Lung (tissue), 17 donors: ENCODE measurements at places on chromosomes 11 and 22. TPM values are rescaled to one million over a fixed set of nuclear protein-coding genes. Genes with fewer than 3 reads are reported as not detected.

GRCh38 chr11:40029391-40029790, 1430.1 kb downstream of the LRRC4C start:
- H3K4me3 ChIP-seq, result no peak overlapping the region
- no peaks in the 10 kb centered on the region for H3K4me1 ChIP-seq
- no peak overlapping the region for H3K27ac ChIP-seq
- H3K36me3 ChIP-seq, result no peaks in the 10 kb centered on the region
- H3K27me3 ChIP-seq, result no peaks in the 10 kb centered on the region

GRCh38 chr11:64339754-64340408, at the start of gene CCDC88B:
Gene CCDC88B (plus strand): TSS chr11:64340204. CDS start chr11:64340267, 63 bp downstream.
- no peak within 1 kb of the TSS for H3K4me3 ChIP-seq
- H3K36me3 ChIP-seq, result no peaks in the 10 kb centered on the region
- H3K27ac ChIP-seq, result no peak within 1 kb of the TSS

- peaks cover 26% of the 10 kb centered on the region for H3K4me1 ChIP-seq
- no peaks in the 10 kb centered on the region for H3K27me3 ChIP-seq
- no peak for DNase-seq
- H3K36me3 ChIP-seq, result no peaks in the 10 kb centered on the region
- no peak overlapping the region for H3K27ac ChIP-seq
- H3K4me3 ChIP-seq, result no peak overlapping the region
These were observed 4.2 kb downstream of the UBE2L3 start for GRCh38 chr22:21571679-21572078.

Gene CNTF
- 0.28 TPM for polyA plus RNA-seq

Gene DLG2
- 0.32 TPM for polyA plus RNA-seq

Gene NAALAD2
- polyA plus RNA-seq, result 0.14 TPM

DNA sequence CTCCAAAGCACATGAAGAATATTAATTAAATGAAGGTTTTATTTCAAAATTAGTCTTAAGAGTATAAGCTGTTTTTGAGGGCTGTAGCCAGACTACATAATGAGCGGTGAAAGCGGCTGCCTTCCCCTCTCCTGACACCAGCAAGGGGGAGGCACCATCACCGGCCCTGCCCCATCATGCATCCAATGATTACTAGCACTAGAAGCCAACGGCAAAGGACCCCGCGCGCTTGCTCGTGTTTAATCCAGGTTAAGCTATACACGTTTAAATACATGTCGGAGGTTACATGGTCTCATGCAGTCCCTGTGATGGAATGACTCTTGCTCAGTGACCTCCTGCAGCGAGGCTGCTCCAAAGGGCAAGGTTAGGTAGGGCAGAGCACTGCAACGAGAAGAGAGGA, 50.3 kb downstream of the FEZ1 start:
- H3K36me3 ChIP-seq, result no peaks in the 10 kb centered on the region
- no peak for DNase-seq
- H3K4me3 ChIP-seq, result no peak overlapping the region

DNA sequence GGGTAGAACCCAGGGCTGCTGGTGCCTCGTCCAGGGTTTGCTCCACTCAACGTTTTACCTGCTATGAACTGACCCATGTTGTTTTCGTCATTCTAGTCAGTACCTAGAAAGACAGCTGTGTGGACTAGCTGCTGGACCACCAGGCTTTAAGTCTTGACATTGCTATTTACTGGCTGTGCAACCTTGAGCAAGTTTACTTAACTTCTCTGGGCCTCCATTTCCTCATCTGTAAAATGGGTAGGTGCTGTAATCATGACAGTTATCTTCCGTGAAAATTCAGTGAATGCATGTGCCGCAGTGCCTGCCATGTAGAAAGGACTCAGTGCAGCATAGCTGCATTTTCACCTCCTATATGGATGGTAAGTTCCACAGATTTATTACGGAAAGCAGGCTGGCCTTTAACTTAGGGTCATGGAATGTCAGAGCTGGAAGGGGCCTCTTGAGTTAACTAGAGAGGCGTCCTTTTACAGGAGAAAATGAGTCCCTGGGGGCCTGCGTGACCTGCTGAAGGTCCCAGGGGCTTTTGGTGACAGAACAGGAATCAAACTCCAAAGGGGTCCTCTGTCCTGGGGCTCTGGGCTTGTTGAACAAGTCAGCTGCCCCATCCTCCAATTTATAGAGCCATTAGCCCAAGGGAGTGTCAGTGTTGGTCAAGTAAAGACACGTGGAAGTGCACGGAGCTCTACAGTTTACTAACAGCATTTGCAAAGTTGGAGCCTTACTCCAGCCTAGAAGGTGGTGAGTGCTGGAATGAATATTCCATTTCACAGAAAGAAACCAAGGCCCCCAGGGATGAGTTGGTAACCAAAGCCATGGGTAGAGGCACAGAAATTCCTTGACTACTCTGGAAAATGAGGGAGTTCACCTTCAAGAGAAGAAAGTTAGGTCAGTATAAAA, 12.0 kb upstream of the MALAT1 start:
- peaks cover 40% of the 10 kb centered on the region for H3K4me1 ChIP-seq
- H3K36me3 ChIP-seq, result no peaks in the 10 kb centered on the region
- no peak overlapping the region for H3K4me3 ChIP-seq
- peak overlapping the region; percentile 96 for H3K27ac ChIP-seq
- no peaks in the 10 kb centered on the region for H3K27me3 ChIP-seq
- DNase-seq, result no peak

DNA sequence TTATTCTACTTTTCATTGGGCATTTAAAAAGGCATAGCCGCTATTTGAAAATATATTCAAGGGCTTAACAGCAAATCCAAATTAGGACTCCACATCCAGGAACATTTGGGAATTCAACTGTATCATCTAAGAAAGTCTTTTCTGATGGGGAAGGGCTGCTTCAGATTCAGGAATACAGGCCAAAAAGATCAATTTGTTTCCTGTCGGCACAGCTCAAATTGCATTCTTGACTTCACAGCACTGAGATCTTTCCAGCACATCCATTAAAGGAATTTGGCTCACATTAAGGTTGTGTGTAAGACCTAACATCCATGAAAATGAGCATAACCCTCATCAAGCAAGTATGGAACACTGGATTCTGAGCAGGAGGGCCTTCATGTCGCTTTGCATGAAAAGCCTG, 1169.5 kb upstream of the CCDC90B start:
- H3K36me3 ChIP-seq, result no peaks in the 10 kb centered on the region
- H3K27ac ChIP-seq, result no peak overlapping the region
- no peak for DNase-seq
- H3K27me3 ChIP-seq, result no peaks in the 10 kb centered on the region

DNA sequence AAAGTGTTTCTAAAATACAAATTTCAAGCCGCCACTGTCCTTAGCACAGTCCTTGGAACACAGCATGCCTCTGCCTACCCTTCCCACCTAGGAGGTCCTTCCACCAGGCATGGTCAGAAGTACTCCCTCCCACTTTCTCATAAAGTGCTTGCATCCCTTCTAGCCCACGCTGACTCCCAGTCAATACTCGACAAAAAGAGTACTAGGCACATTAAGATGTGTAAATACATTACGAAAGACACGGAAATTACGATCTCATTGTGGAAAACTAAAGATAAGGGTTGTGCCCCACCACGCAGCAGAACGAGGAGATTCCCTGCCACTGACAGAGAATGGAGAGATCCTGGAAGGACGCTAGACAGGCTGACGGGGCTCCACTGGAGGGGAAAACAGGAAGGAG, 13.5 kb downstream of the CHKA start:
- H3K4me1 ChIP-seq, result peaks cover 8% of the 10 kb centered on the region
- H3K4me3 ChIP-seq, result no peak overlapping the region
- H3K36me3 ChIP-seq, result no peaks in the 10 kb centered on the region
- peak overlapping the region; percentile 20 for H3K27ac ChIP-seq
- DNase-seq, result no peak

DNA sequence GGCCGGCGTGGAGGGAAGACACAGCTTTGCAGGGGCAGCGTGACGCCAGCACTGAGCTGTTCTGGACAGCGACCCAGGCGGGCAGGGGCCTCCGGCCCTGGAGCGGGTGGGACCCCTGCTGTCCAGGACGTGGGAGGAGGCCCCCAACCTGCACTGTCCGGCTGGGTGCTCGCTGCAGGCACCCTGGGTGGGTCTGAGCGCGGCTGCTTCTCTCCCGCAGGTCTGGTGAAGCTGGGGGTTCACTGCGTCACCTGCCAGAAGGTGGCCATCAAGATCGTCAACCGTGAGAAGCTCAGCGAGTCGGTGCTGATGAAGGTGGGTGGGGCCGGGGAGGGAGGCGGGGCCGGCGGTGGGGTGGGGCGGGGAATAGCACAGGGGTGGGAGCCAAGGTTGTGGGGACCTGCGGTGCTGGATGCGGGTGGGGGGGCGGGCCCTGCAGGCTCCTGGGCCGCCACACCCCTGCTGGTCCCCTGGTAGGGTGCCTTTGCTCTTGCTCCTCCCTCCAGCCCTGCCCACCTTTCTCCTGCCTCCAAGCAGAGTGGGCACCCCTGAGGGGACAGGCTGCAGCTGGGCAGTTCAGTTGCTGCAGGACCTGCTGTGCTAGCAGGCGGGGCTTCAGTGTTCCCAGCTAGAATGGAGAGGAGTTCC, 46.2 kb downstream of the BRSK2 start:
- no peak overlapping the region for H3K4me3 ChIP-seq
- no peaks in the 10 kb centered on the region for H3K27me3 ChIP-seq
- DNase-seq, result no peak
- no peaks in the 10 kb centered on the region for H3K36me3 ChIP-seq

Gene CDC45
- 2.1 TPM for polyA plus RNA-seq

Gene SLC22A6
- polyA plus RNA-seq, result not detected

Gene VPREB1
- polyA plus RNA-seq, result 0.11 TPM

DNA sequence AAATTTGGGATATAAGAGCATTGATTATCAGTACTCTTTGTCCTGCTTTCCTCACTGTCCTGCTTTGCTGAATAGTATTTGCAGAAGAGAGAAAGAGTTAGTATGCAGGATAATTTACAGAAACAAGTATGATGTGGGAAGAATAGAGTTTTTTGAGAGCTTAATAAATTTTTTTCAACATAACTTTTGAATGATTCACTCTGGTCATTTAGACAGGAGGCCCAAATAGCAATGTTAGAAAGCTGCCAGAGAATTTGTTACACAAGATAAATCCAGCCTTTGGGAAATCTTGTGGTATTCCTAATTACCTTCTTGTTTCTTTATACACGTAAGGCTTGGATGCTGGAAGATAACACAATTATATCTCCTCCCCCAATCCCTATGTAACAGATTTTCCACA, 484.6 kb downstream of the CNTN5 start:
- H3K27ac ChIP-seq, result no peak overlapping the region
- H3K27me3 ChIP-seq, result no peaks in the 10 kb centered on the region
- no peak for DNase-seq
- H3K36me3 ChIP-seq, result no peaks in the 10 kb centered on the region
- no peaks in the 10 kb centered on the region for H3K4me1 ChIP-seq

GRCh38 chr11:86245369-86246292, 1.1 kb downstream of the EED start:
- DNase-seq, result peak; percentile 52
- no peaks in the 10 kb centered on the region for H3K36me3 ChIP-seq
- no peaks in the 10 kb centered on the region for H3K4me1 ChIP-seq
- H3K27me3 ChIP-seq, result no peaks in the 10 kb centered on the region
- peak overlapping the region; percentile 86 for H3K4me3 ChIP-seq
- H3K27ac ChIP-seq, result peak overlapping the region; percentile 94

- H3K4me1 ChIP-seq, result no peaks in the 10 kb centered on the region
- no peaks in the 10 kb centered on the region for H3K36me3 ChIP-seq
- no peaks in the 10 kb centered on the region for H3K27me3 ChIP-seq
These were observed 95.5 kb downstream of the RRM1 start for GRCh38 chr11:4190098-4190497.

- no peak overlapping the region for H3K27ac ChIP-seq
- peaks cover 6% of the 10 kb centered on the region for H3K4me1 ChIP-seq
- no peaks in the 10 kb centered on the region for H3K36me3 ChIP-seq
- no peaks in the 10 kb centered on the region for H3K27me3 ChIP-seq
- H3K4me3 ChIP-seq, result no peak overlapping the region
- DNase-seq, result no peak
These were observed 18.0 kb downstream of the CNTF start for GRCh38 chr11:58640386-58641023.

DNA sequence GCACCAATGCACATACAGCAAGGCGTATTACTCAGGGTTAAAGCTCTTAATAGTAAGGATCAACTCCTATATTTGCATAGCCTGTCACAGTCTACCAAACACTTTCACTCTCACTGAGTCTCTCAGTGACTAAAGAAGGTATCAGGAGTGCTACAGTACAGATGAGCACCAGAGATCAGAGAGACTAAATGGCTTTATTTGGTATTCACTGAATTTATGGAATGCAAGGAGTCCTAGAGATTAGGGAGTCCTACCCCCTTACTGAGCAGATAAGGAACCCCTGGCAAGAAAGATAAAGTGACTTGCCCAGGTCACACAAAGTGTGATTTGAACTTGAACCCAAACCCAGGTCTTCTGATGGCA, 396.4 kb upstream of the CCDC90B start:
- no peak overlapping the region for H3K27ac ChIP-seq
- H3K27me3 ChIP-seq, result no peaks in the 10 kb centered on the region
- no peak overlapping the region for H3K4me3 ChIP-seq
- DNase-seq, result no peak

DNA sequence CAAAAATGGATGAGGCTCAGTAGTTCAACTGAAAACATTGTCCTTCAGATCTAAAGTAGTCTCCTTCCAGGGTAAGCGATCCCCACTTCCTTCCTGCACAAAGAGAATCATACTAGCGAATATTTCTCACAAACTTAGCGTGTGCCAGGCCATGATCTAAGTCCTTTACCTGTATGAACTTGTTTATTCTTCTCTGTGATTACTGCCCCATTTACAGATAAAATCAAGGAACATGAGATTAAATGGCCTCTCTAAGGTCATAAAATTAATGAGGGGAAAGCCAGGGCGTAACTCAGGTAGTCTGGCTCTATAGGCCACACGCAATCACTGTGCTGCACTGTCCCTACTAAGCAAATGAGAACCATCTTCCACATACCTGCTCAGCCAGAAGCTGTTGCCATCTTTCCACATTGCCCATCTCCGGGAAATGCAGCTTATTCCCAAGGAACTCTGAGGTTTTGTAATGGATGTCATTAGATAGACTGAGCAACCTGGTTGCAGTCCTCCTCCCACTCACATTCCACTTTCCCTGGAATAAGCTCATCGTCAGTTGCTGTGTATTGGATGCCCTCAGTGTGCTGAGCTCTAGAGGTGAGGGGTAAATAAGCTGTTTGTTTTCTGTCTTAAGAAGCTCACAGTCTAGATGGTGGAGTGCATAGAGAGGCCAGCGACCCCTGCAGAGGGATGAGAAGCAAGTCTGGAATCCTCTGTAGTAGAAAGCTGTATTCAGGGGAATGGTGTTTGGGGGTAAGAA, 146.3 kb downstream of the SNX19 start:
- H3K36me3 ChIP-seq, result no peaks in the 10 kb centered on the region
- no peak overlapping the region for H3K27ac ChIP-seq
- H3K4me1 ChIP-seq, result peaks cover 5% of the 10 kb centered on the region
- no peaks in the 10 kb centered on the region for H3K27me3 ChIP-seq

DNA sequence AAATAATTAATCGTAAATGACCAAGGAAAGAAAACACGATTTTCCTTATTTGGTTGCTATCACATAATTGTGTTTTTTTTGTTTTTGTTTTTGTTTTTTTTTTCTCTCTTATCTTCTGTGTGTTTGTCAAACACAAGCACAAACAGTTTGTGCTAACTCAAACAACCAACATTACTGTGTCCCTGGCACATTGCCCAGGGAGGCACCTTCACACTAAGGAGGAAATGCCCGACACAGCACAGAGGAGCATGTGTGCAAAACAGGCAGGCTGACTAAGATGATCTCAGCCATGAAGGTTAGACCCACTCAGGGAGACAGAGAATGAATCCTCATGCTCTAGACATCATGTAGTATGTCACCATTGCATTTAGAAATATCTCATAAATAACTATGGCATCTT, 130.1 kb downstream of the SOX6 start:
- H3K27me3 ChIP-seq, result no peaks in the 10 kb centered on the region
- H3K36me3 ChIP-seq, result no peaks in the 10 kb centered on the region
- no peak overlapping the region for H3K27ac ChIP-seq
- no peak overlapping the region for H3K4me3 ChIP-seq
